ENCODE measurements at places on chromosomes 5 and 9.

GRCh38 chr5:106600803-106601202, 1069.9 kb downstream of the EFNA5 start:
- no peak for DNase-seq

DNA sequence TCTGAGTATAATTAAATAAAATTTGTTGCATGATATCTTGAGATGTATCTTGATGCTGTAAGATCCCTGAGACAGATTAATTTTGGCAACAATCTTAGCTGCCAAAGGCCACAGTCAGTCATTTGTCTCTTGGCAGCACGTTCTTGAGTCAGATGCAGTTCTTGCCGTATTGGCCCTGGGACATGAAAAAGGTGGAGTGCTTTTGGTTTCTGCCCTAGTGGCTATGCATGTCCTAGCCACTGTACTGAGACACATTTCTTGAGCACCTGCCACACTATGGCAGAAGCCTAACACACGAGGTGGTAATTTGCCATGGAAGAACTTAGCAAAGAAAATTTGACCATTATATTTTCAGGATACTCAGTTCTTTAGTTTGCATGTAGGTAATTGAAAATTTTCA, 45.0 kb upstream of the PHF2 start:
- DNase-seq, result no peak

DNA sequence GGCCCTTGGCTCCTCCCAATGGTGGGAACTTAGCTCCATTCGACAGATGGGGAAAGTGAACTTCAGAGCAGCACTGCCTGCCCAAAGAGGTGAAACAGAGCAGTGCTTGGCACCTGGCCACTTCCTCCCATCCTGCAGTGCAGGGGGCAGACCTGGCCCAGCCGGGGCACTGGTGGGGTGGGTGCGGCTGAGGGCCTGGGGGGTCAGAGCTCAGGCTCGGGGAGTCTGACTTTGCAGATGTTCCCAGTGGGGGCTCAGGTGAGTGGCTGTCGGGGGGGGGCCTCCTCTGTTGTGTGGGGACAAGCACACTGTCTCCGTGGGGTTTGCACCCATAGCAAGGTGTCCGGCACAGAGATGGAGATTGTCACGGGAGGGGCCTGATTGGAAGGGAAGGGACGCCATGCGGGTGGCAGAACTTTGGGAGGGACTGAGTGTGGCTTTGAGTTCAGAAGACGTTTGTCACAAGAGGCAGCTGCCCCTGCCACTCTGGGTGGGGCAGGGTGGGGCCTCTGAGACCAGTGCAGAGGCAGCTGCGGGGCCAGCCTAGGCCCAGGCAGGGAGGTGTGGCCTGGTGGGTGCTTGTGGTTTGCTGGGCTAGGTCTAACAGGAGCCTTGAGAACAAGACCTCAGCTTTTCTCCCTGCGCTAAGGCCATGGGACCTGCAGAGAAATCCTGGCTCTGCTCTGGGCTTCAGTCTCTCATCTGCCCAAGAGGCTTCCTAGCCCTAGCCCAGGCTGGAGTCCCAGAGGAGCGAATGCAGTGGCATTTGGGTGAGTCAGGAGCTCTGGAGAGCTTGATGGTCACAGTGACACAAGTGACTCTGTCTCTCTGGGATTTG, 2.5 kb downstream of the MYMK start:
- no peak for DNase-seq

- DNase-seq, result no peak
These were observed 207.7 kb downstream of the FRMD3 start for GRCh38 chr9:83330207-83331196.

DNA sequence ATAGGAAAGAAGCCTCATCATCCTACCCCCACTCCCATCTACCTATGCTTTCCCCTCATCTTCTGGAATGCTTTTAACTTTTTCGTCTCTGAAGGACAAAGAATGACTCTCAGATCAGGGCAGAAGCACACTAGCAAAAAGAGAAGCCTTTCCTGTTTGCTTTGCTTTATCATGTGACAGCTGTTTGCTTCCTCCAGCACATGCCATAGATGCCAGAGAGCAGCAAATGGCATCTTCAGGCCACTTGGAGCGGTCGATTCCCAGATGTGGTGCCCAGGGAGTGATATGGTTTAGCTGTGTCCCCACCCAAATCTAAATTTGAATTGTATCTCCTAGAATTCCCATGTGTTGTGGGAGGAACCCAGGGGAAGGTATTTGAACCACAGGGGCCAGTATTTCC, 294.8 kb downstream of the GADD45G start:
- no peak for DNase-seq

- no peak for DNase-seq
These were observed 91.6 kb downstream of the CARTPT start for GRCh38 chr5:71810471-71811195.

DNA sequence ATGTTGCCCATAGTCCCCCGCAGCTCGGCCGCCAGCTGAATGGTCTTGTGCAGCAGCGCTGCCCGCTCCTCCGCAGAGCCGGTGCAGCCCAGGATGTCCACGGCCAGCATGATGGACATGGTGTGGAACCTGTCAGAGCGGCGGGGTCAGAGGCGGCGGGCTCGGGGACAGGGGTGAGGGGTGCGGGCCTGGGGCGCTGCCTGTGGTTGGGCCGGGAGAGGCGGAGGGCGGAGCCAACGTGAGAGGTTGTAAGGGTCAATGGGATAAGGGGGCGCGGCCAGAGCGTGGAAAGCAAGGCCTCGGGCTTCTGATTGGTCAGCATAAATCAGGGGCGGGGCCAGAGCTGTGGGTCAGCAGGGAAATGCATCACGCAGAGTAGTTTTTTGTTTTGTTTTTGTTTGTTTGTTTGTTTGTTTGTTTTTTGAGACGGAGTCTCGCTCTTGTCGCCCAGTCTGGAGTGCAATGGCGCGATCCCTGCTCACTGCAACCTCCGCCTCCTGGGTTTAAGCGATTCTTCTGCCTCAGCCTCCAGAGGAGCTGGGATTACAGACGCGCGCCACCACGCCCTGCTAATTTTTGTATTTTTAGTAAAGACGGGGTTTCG, 6.8 kb upstream of the TOR2A start:
- DNase-seq, result no peak

GRCh38 chr9:109310486-109310901, 10.4 kb downstream of the EPB41L4B start:
- DNase-seq, result no peak

DNA sequence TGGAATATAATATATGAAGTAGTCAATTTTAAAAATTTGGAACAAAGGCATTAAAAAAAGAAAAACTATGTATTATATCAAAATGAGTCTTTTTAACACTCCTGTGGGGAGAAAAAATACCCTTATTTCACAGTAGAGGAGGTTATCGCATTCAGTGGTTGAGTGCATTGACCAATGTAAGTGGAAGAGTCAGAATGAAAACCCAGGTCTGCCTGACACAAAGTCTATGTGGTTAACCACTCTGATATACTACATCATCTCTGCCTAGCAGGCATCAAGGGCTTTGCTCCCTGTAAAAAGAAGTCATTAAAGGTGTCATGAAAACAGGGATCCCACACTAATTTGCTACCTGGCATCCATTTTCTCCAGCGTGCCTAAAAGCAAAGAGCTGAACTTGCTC, 417.2 kb upstream of the C9orf72 start:
- no peak for DNase-seq

- peak; percentile 33 for DNase-seq
These were observed 798 bp downstream of the PITX1 start for GRCh38 chr5:135032999-135033861.

Measured in activated naive CD4-positive, alpha-beta T cell treated with anti-CD3 and anti-CD28 coated beads for 36 hours (primary cell).